ENCODE measurements at places on chromosomes 16 and 17.

- no peak for DNase-seq
Measured at GRCh38 chr17:73748508-73748907, 104.3 kb upstream of the SDK2 start.

DNA sequence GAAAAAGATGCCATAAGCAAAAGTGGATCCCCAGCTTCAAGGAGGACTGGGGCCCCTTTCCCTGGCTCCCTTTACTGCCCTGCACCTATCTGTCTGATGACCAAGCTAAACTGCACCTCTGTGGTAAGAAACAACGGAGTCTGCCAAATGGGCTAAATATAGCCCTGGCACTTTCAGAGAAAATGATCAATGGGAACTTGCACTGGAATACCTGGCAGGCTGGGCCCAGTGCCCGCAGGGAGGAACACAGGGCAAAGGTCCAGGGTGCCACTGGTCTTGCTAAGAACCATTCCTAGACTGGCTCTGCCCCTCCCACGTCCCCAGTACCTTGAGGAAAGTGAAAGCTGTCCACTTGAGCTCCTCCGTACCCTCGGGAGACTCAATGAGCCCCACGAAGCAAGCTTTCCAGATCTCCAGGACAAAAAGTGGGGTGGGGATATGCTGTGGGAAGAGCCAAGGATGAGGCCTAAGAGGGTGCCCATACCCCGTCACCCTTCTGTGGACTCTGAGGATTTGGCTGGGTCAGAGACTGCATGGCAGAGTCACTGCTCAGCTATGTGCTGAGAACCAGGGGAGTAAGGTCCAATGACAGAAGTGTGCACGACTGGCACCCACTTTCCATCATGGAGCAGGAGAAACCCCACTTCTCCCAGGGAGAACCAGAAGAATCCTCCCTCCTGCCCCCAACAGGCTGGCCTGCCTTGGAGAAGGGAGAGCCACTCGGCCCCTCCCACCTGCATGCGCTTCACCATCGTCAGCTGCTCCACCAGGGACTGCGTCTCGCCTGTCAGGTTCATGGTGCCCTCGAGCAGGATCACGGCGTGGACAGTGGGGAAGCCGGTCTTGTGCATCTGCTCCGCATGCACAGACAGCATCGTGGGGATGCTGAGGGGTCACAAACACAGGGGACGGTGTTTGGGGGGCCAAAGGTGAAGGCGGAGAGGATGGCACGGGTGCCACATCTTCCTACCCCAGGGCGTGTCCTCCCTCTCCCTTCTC lies 17.4 kb downstream of the CSF3 start:
- DNase-seq: no peak

- DNase-seq: no peak
Measured at GRCh38 chr16:60107871-60108270, 1373.8 kb upstream of the GOT2 start.

DNA sequence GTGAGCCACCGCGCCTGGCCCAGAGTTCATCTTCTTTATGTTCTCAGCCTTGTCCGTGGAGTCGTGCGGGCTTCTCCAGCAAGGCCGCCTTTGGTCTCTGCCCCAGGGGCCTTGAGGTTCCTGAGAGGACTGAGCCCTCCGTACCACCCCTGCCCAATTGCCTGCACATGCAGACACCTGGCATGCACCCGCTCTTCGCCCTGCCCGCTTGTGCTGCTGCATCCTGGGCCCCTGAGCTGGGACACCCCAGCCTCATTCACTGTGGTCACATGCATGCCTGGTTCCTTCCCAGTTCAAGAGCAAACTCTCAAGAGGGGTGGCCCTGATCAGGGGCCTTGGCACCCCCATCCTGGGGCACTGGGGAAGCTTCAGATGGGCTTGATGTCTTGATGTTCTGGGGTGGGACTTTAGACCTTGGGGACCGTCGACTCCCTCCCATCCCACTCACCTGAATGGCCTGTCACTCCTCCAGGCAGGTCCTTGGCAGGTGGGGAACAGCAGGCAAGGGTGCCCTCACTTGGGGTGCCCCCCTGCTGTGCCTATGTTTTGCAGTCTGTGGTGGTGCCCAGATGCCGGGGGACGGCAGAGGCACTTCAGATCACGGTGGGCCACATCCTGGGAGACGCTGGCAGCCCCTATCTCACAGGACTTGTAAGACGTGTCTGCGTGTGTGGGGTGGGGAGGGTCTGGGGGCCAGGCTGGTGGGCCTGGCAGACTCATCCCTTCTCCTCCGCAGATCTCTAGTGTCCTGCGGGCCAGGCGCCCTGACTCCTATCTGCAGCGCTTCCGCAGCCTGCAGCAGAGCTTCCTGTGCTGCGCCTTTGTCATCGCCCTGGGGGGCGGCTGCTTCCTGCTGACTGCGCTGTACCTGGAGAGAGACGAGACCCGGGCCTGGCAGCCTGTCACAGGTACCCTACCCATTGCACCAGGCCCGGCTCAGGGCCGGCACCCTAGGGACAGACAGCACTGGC lies 12.7 kb upstream of the SPNS2 start:
- no peak for DNase-seq

All from activated CD8-positive, alpha-beta memory T cell treated with anti-CD3 and anti-CD28 coated beads for 48 hours (primary cell).